ENCODE measurements at places on chromosomes 7 and 10.
A peak's percentile ranks its signal among the peaks of the same experiment; 100 is the strongest.

GRCh38 chr10:14554491-14555205 is 220.0 kb downstream of the FAM107B start:
- peak; percentile 85 for DNase-seq

GRCh38 chr10:132011024-132011423 is 29.3 kb upstream of the BNIP3 start:
- no peak for DNase-seq

- DNase-seq = no peak
These were observed 347 bp downstream of the LBX1 start for GRCh38 chr10:101228966-101229265.

DNA sequence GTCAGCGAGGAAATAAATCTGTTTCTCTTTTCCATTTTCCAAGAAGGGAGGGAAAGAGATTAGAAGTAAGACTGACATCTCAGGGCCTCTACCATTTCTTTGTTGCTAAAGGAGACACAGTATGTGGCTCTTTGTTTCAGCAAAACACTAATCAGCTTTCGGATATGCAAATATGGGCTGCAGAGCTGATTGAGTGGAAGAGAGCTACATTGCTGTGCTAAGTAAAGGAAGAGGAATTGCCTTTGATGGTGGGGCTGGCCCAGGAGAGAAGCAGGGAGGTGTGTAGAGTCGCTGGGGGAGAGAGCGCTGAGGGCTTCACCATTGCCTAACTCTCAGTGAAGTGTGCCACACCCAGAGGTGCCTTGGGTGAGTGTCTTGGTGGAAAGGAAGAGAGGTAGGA is 284.8 kb downstream of the SDK1 start:
- no peak for DNase-seq

- DNase-seq = no peak
These were observed 628 bp downstream of the MRPS33 start for GRCh38 chr7:141014125-141014523.

- peak; percentile 66 for DNase-seq
These were observed at the start of gene HMX3 for GRCh38 chr10:123135415-123136141. Gene HMX3, plus strand, starts transcription at chr10:123135970. Its CDS starts 81 bp downstream, at chr10:123136051.

- DNase-seq = no peak
These were observed 9.5 kb downstream of the OGDHL start for GRCh38 chr10:49752584-49752983.

DNA sequence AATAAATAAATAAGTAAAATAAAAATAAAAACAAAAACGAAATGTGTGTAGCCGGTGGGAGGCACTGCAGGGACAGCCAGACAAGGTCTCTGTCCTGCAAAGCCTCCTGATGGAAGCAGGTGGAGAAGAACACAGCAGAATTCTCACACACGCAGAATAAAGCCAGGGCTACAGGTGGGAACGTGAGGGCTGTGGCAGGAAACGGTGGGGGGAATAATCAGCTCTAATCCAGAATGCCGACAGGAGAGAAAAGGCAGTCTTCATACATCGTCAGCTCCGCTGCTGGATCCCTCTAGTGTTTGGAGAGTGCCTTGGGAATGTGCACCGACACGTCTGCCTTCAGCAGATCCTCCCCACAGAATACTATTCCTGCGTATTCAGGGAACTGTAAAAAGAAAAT is 6.8 kb upstream of the SNX8 start:
- no peak for DNase-seq

DNA sequence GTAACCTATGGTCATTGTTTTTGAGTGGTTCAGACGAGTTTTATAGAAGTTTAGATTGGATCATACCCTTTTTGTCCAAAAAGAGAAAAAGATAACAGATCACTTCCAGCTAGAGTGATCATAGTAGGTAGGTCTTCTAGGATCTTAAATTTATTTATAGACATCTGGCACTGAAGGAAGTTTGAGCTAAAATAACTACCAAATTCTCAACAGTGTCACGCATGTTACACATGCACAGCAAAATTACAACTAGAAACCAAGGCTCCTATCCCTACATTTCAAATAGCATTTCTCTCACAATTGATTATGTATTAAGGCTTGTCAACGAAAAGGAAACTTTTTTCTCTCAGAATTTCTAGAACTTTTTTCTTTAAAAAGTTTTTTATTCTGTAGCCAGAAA is 2.3 kb downstream of the CALU start:
- DNase-seq = no peak
